ENCODE measurements at places on chromosomes 16 and 17.

DNA sequence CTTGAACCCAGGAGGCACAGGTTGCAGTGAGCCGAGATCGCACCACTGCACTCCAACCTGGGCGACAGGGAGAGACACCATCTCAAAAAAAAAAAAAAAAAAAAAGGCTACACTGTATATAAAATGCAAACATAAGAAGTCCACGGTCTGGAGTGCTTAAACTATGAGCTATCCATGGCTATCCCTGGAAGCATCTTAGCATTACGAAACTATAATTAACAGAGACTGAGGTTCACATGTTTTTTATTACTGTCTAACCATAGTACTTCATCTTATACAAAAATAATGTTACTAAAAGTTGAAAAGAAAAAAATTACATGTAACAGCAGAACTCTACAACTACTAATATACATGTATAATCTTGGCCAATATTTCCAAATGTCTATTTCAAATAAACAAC, 32.8 kb downstream of the HELZ start:
- no peak for DNase-seq

DNA sequence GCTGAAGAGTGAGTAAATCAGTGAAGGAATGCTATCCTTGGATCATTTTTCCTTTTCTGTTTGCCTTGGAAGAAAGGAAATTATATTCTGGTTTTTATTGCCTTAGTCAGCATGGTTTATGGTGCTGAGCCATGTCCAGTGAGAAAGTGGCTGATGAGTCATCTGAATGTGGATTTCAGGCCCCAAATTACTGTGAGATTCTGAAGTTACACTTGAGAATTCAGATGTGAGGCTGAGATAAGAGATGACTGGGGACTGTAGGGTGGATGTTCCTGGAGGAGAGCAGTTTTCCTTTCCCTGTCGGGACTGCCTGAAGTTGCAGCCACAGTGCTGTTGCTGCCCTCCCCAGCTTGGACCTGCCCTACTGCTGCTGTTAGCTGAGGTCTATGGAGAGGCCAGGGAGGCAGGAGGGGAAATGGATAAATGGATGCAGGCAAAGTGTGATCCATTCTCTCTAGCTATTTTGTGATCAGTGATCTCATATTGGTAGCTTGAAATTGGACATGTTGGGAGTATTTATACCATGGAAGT, 4.2 kb upstream of the MAP3K14 start:
- no peak for DNase-seq

DNA sequence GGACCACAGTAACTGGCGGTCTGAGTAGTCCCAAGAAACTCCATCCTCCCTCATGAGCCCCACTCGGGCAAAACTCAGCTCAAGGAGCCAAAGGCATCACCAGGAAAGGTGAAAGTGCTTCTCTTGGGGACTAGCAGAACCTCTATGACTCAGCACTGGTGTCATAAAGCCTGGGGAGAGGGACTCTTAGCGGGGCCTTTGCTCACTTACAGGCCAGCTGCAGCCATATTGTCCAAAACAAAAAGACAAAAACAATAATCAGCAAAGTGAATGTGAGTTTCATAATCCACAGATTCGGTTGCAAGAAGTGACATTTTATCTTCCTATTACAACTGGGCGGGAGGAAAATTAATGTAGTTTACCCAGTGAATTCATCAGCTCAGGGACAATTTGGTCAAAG, at the start of gene TEKT5:
Gene TEKT5, minus strand, starts transcription at position 101 of the 400 bp plus-strand sequence. Its CDS starts 57 bp downstream, at position 44.
- DNase-seq, result no peak

DNA sequence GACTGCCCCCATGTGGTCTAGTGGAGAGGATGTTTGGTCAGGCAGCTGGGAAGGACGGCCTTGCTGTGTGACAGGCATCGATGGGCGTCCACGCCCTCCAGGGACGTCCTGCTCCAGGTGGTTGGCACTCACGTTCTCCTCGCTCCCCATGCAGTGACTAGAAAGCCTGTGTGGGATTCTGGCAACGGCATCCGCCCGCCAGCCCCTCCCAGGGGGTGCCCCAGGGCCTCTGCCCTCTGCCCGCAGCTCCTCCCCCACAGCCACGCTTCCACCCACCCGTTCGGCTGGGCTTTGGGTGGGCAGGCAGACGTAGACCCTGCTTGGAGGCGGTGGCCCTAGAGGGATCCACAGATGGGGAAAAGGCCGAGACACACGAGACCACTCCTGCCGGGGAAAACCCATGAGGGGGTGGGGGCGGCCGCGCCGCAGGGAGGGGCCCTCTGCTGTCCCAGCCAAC, 4.7 kb upstream of the IL17C start:
- no peak for DNase-seq

- DNase-seq, result no peak
Measured at GRCh38 chr17:67115401-67115800, 71.0 kb downstream of the CACNG1 start.
